Cardiac ventricle fibroblast (primary cell): ENCODE measurements at places on chromosomes 4 and X. TPM values are rescaled to one million over a fixed set of nuclear protein-coding genes. Genes with fewer than 3 reads are reported as not detected.

DOK7 gene
- total RNA-seq: not detected in 2 replicates

XAGE1A gene
- total RNA-seq: not detected in 2 replicates

TEX13D gene
- total RNA-seq: not detected in 2 replicates

PCSK1N gene
- 1.0 and 1.4 TPM in 2 replicates for total RNA-seq

ZNF630 gene
- total RNA-seq: 1.4 and 1.7 TPM in 2 replicates

MAGEA12 gene
- not detected in 2 replicates for total RNA-seq

ENOX2 gene
- 6.6 and 9.6 TPM in 2 replicates for total RNA-seq

CEP135 gene
- total RNA-seq: 1.3 and 1.6 TPM in 2 replicates

SSX2 gene
- total RNA-seq: not detected in 2 replicates

RIPPLY1 gene
- not detected in 2 replicates for total RNA-seq

TCEAL2 gene
- total RNA-seq: not detected in 2 replicates

TASL gene
- total RNA-seq: not detected in 2 replicates

STOX2 gene
- 0.20 and 0.37 TPM in 2 replicates for total RNA-seq
